Subcutaneous preadipocyte (primary cell): ENCODE measurements at places on chromosomes 4 and X. TPM values are rescaled to one million over a fixed set of nuclear protein-coding genes. Genes with fewer than 3 reads are reported as not detected.

RBBP7 gene
- 102 and 129 TPM in 2 replicates for total RNA-seq

SPP1 gene
- total RNA-seq = 0.37 and 0.39 TPM in 2 replicates

PAGE2 gene
- total RNA-seq = not detected in 2 replicates

TEX13B gene
- total RNA-seq = not detected in 2 replicates

PARM1 gene
- total RNA-seq = 0.20 and 0.37 TPM in 2 replicates

RNF128 gene
- total RNA-seq = under 0.01 and 0.20 TPM in 2 replicates

FGFRL1 gene
- 9.9 and 12.5 TPM in 2 replicates for total RNA-seq

DNAAF6 gene
- not detected in 2 replicates for total RNA-seq

REST gene
- 28.3 and 38.3 TPM in 2 replicates for total RNA-seq

OPHN1 gene
- 4.5 and 4.8 TPM in 2 replicates for total RNA-seq

BST1 gene
- total RNA-seq = 5.3 and 5.9 TPM in 2 replicates

DMP1 gene
- total RNA-seq = not detected in 2 replicates

EVC2 gene
- 9.0 and 9.2 TPM in 2 replicates for total RNA-seq

PHOX2B gene
- not detected in 2 replicates for total RNA-seq

PNMA6A gene
- total RNA-seq = 1.6 and 3.3 TPM in 2 replicates

VSIG4 gene
- total RNA-seq = under 0.01 TPM in 1 of 2 replicates, not detected in the other

CT45A6 gene
- not detected in 2 replicates for total RNA-seq

PRICKLE3 gene
- total RNA-seq = 7.0 and 7.6 TPM in 2 replicates

FGG gene
- total RNA-seq = not detected in 2 replicates

SASH3 gene
- not detected in 2 replicates for total RNA-seq

SYP gene
- 0.20 and 0.37 TPM in 2 replicates for total RNA-seq

NDP gene
- 2.2 and 2.7 TPM in 2 replicates for total RNA-seq

XPNPEP2 gene
- 0.59 and 7.0 TPM in 2 replicates for total RNA-seq

GUCY1B1 gene
- 1.8 and 4.8 TPM in 2 replicates for total RNA-seq

CHRDL1 gene
- 1.4 and 7.3 TPM in 2 replicates for total RNA-seq

GLUD2 gene
- total RNA-seq = 2.5 and 3.7 TPM in 2 replicates

ZDHHC15 gene
- total RNA-seq = under 0.01 and 0.37 TPM in 2 replicates

LAS1L gene
- total RNA-seq = 19.5 and 23.7 TPM in 2 replicates

MMAA gene
- 3.7 and 3.9 TPM in 2 replicates for total RNA-seq

SH3D19 gene
- 69.6 and 86.0 TPM in 2 replicates for total RNA-seq

CT45A10 gene
- total RNA-seq = not detected in 2 replicates

BEX4 gene
- 6.5 and 11.4 TPM in 2 replicates for total RNA-seq

NHS gene
- 0.98 and 2.2 TPM in 2 replicates for total RNA-seq

LUZP4 gene
- total RNA-seq = not detected in 2 replicates
